ENCODE measurements at places on chromosomes 5 and 9.
A peak's percentile ranks its signal among the peaks of the same experiment; 100 is the strongest.

DNA sequence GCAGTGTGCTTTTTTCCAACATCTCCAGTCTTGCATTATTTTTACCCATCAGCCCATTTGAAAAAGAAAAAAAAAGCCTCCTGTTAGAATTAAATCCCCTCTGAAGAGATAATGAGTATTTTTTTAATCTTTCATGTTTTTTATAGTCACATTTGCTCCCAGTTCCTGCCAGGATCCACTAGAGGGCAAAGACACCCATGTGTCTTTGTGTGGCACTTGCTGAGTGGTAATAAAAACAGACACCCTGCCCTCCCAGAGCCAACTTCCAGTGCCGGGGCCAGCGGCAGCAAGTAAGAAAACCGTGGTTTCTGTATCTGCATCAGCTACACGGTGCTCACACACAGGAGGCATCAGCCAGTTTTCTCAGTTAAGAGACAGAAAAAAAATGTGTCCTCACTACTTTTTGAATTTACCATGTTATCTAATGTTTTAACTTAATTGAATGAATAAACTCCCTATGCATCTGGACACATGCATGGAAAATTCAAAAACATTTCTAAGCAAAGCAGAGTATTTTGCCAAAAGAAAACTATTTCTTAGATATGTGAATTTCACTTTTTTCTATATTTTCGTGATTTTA, 70.2 kb upstream of the PLEKHG4B start:
- no peaks in the 10 kb centered on the region for H3K36me3 ChIP-seq
- H3K4me1 ChIP-seq = no peaks in the 10 kb centered on the region
- no peak for DNase-seq
- no peaks in the 10 kb centered on the region for H3K27me3 ChIP-seq
- H3K4me3 ChIP-seq = no peak overlapping the region
- H3K27ac ChIP-seq = no peak overlapping the region

DNA sequence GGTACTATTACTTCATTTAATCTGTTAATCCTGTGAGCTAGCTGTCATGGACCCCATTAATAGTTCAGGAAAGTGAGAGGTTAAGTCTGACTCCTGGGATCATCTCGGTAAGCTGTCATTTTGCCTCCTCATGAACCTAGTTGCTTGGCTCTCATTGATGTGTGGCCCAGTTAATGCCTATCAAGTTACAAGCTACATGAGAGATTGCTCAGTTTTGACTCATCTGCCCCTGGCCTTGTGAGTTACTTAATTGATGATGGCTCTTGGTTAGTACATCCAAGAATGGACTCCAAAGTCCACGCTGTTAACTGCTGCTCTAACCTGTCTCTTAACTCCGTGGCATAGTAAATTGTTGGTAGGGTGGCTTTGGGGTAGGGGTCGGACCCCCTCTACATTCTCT, 23.9 kb downstream of the LARP1 start:
- H3K36me3 ChIP-seq = peaks cover 5% of the 10 kb centered on the region
- H3K27ac ChIP-seq = no peak overlapping the region
- H3K27me3 ChIP-seq = no peaks in the 10 kb centered on the region
- no peak overlapping the region for H3K4me3 ChIP-seq

DNA sequence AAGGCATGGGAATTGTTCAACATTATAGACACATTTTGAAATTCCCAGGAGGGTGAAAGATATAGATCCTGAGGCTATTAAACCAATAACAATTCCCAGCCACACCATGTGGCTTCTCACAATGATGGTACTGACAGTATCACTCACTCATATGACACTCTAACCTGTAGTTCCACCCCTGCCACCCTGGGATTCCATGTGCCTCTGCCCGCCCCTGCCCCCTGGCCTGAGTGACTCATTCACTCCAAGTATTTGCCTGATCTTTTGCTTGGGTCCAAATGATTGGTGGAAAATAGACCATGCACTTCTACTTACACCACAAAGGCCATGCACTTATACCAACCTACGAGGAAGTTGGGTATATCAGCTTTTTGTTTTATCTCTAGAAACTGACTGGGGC, 305.2 kb upstream of the DAB2 start:
- no peaks in the 10 kb centered on the region for H3K27me3 ChIP-seq
- no peak overlapping the region for H3K27ac ChIP-seq
- peak; percentile 21 for DNase-seq
- no peaks in the 10 kb centered on the region for H3K36me3 ChIP-seq

DNA sequence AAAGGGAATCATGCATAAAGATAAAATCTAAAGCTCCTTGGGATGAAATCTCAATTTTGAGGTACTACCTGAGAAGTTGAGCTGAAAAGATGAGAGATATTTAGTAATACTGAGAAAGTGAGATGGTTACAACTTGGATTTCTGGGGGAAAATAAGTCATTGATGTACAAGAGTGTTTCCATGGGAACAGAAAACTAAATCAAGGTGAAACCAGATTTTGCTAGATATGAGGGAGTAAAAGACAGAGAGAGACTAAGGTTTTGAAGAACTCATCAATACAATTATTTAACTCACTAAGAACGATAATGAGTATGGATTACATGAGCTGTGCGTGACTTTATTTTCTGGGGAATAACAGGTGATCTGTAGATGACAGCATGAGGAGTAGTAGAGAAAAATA, 10.2 kb upstream of the ST8SIA4 start:
- H3K27me3 ChIP-seq = no peaks in the 10 kb centered on the region
- H3K4me3 ChIP-seq = no peak overlapping the region
- no peaks in the 10 kb centered on the region for H3K36me3 ChIP-seq
- DNase-seq = no peak

DNA sequence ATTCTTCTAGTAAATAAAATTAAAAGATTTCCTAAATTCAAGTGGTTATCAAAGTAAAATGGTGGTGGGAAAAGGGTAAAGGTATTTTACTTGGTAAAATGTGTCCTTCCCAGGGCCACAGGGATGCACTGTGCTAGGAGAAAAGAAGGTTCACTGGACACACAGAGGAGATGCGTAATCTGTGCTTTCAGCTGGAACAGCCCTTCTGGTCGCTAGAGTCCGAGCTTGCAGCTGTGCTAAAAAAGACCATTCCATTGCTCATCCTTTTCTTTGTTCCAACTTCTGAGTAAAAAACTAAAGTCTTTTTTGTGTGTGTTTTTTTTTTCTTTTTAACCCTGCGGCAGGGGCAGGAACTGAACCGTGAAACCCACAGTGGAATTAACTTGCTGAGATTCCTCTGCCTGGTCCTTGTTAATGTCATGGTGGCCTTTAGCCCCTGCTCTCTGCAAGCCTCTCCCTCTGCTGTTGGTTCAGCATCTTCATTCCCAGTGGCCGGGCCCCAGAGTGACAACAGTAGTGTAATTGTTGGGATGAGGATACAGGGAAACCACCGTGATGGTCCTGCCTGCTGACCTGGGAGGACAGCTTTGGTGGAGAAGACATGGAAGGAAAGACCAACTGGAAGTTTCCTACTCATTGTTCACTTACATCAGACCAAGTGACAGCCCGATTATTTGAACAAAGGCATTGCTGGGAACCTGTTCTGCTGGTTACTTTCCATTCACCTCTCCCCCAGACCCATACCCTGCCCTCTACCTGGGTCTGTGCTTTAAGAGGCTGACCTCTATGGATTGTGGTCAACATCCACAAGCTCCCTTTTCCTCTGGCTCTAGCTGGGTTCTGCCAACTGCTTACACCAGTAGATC, 31.9 kb upstream of the FSTL4 start:
- no peak for DNase-seq
- no peak overlapping the region for H3K27ac ChIP-seq
- H3K4me3 ChIP-seq = no peak overlapping the region
- no peaks in the 10 kb centered on the region for H3K36me3 ChIP-seq
- H3K4me1 ChIP-seq = no peaks in the 10 kb centered on the region
- H3K27me3 ChIP-seq = no peaks in the 10 kb centered on the region

DNA sequence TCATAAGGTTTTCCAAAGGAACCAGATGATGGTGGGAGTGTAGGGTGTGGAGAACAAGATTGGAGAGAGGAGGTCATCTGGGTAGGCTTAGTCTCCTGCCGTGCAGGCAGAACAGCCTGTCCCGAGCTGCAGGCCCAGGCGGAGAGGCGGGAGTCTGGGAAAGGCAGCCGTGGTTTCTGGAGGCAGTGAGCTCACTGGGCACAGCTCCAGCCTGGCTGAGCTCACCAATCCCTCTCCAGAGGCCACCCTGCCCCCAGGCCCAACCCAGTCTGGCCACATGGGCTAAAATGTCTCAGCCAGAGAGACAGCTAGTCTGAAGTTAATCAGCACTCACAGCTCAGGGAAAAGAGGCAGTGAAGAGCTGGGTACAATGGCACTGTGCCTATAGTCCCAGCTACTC, 12.3 kb downstream of the P4HA2 start:
- no peaks in the 10 kb centered on the region for H3K27me3 ChIP-seq
- H3K4me1 ChIP-seq = peaks cover 3% of the 10 kb centered on the region
- no peak overlapping the region for H3K27ac ChIP-seq
- peaks cover 7% of the 10 kb centered on the region for H3K36me3 ChIP-seq
- no peak overlapping the region for H3K4me3 ChIP-seq

DNA sequence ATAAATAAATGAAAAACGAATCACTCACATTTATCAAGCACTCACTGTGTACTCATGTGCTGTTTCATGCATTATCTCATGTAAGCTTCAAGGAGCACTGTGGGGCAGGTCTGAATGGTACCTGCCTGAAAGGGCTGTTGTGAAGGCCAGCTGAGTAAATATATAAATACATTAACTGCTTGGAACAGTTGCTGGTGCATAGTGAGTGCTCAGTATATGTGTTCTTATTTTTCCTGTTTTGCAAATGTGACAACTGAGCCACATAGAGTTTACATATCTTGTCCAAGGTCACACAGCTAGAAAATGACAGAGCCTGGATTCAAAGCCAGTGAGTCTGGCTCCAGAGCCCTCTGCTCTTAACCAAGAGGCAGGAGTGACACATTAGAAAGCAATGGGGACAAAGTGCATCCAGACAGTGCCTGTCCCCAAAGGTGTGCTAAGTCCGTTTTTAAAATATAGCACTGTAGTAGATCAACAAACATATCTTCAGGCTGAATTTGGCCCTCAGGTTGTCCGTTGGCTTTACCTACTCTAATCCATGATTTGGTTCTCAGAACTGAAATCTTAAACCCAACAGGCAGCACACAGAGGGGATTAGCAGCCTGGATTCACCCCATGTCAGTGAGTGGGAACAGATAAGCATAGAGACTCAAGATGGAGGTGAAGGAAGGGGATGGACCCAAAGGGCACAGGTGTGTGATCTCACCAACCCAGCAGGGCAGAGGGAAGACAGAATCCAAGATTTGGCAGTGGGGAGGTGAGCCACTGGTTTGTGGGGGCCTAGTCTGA, 70.8 kb downstream of the WWC1 start:
- H3K36me3 ChIP-seq = no peaks in the 10 kb centered on the region
- no peak overlapping the region for H3K27ac ChIP-seq
- H3K4me3 ChIP-seq = no peak overlapping the region
- peaks cover 61% of the 10 kb centered on the region for H3K4me1 ChIP-seq

- no peaks in the 10 kb centered on the region for H3K27me3 ChIP-seq
- no peaks in the 10 kb centered on the region for H3K36me3 ChIP-seq
- DNase-seq = peak; percentile 54
- no peak overlapping the region for H3K27ac ChIP-seq
- H3K4me3 ChIP-seq = no peak overlapping the region
These were observed 127.9 kb downstream of the ADAMTS2 start for GRCh38 chr5:179217356-179217755.

DNA sequence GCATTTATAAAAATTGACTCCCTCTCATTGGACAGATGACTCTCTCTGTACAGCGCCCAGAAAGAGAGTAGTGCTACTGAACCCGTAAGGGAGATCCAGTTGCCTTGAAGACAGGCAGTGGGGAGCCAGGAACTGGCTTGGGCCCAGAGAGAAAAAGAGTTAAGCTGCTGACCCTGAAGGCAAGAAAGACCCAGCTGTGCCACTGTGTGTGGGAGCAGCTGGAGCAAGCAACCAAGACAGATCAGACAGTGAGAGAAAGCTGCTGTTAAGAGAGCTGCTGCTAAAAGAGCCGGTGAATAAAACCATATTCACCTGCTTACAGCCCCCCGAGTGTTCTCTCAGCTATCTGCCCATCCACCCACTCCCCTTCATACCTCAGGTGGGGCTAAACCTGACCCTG, 149.7 kb upstream of the ADAMTS16 start:
- H3K4me1 ChIP-seq = no peaks in the 10 kb centered on the region
- no peak overlapping the region for H3K27ac ChIP-seq
- H3K27me3 ChIP-seq = no peaks in the 10 kb centered on the region
- no peaks in the 10 kb centered on the region for H3K36me3 ChIP-seq
- no peak for DNase-seq

DNA sequence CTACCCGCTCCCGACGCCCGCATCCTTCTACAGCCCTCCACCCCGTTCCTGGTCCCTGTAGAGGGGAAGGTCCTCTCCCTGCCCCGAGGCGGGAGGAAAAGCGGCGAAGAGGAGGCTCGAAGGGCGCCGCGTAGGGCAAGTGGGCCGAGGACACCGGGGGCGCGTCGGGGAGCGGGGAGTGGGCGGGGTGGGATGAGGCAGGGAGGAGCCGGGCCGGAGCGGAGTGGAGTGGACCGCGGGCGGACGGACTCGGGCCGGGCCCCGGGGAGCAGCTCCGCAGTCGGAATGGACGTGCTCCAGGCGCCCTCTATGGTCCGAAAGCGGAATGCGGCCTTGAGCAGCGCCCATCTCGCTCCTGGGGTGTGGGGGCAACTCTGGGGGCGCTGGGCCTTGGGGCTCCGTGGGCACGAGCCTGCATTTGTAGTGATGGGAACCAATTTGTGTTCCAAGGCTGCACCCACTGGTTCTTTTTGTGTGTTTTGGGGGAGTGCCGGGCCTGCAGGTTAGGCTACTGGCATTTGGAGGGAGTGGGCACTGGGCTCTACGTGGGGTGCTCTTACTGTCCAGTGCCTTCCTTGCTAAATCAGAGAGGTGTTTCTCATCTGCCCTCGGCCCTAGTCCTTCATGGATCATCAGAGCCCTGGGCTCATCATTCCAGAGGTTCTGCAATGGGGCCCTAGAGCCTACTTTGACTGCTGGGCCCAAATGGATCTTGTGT, 7.3 kb downstream of the IRX1 start:
- H3K36me3 ChIP-seq = no peaks in the 10 kb centered on the region
- H3K4me3 ChIP-seq = peak overlapping the region; percentile 51
- peaks cover 6% of the 10 kb centered on the region for H3K4me1 ChIP-seq
- no peak overlapping the region for H3K27ac ChIP-seq
- peak; percentile 1 for DNase-seq

GRCh38 chr5:148386041-148386440, 2.3 kb downstream of the FBXO38 start:
- H3K36me3 ChIP-seq = no peaks in the 10 kb centered on the region
- H3K4me1 ChIP-seq = no peaks in the 10 kb centered on the region
- H3K27me3 ChIP-seq = no peaks in the 10 kb centered on the region
- no peak overlapping the region for H3K4me3 ChIP-seq
- H3K27ac ChIP-seq = no peak overlapping the region
- no peak for DNase-seq

GRCh38 chr5:87015901-87016300, 251.8 kb upstream of the RASA1 start:
- DNase-seq = no peak
- no peak overlapping the region for H3K27ac ChIP-seq
- H3K27me3 ChIP-seq = no peaks in the 10 kb centered on the region
- H3K4me1 ChIP-seq = peaks cover 7% of the 10 kb centered on the region

GRCh38 chr9:90680534-90680933, 37.9 kb upstream of the DIRAS2 start:
- no peak overlapping the region for H3K4me3 ChIP-seq
- H3K27me3 ChIP-seq = no peaks in the 10 kb centered on the region
- H3K36me3 ChIP-seq = no peaks in the 10 kb centered on the region

GRCh38 chr5:36017004-36017403, 25.8 kb upstream of the UGT3A1 start:
- no peaks in the 10 kb centered on the region for H3K27me3 ChIP-seq
- DNase-seq = no peak
- H3K4me1 ChIP-seq = no peaks in the 10 kb centered on the region
- H3K4me3 ChIP-seq = no peak overlapping the region
- no peak overlapping the region for H3K27ac ChIP-seq
- H3K36me3 ChIP-seq = no peaks in the 10 kb centered on the region

Data from trophoblast cell (in vitro differentiated cells and primary cell).